ENCODE measurements at places on chromosomes 1 and 21. TPM values are rescaled to one million over a fixed set of nuclear protein-coding genes. Genes with fewer than 3 reads are reported as not detected.

DNA sequence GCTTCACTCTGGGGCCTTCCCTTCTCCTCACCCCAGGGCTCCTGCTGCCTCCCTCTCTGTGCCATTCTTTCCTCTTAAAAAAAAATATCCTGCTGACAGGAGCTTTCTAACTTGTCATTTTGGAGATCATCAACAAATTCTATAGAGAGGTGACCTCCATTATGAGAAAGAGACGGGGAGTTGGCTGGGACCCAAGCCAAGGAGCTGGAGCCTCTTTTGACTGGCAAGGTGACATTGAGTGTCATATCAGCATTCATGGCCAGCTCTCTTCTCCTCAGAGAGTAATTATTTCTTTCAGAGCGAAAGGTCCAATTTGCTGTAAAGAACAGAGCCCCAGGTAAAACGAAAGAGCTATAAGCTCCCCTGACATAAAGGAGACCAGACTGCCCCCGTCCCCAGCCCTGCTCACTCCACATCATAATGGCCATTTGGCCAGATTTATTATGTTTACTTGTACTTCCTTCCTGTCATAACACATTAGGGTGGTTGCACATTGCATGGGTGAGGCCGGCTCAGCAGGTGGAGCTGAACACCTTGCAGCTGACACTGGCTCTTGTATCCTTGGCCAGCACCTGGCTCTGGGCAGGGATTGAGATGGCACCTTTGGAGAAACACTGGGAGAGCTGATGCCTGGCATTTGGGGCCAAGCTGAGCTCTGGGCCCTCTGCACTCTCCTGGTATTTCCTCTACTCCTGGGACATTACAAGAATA lies 404.0 kb upstream of the VAMP3 start:
- DNase-seq, result peak; percentile 39

- peak; percentile 68 for DNase-seq
Observed at GRCh38 chr21:22374218-22374969, 1376.2 kb downstream of the NCAM2 start.

- no peak for DNase-seq
Observed at GRCh38 chr1:181919542-181919941, 142.0 kb downstream of the ZNF648 start.

DNA sequence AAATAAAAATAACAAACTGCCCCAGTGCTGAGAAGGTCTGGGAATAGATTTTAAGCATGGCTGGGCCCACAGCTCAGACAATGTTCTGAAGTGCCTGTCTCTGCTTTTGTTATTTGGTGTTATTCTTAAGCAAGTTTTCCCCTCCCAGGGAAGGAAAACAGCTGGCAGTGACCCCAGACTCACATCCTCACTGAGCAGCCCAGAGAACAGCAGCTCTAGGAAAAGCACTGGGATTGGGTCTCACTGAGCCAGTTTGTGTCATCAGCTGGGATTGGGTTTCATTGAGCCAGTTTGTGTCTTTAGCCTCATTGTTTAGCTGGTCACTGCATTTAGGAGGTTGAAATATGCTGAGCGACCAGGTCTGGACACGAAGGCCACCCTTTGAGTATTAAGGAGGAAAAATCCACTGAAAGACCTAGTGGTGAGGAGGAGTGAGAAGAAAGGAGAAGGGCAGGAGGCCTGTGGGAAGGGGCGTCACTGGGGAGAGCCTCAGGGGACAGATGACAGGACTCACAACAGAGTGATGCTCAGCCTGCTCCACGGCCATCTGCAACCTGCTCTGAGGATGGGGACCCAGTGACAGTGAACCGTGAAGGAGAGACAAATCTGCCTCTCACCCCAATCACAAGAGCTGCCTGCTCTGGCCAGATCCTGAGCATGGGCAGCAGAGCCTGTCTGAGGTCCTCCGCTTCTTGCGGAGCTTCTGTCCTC lies 103.8 kb downstream of the TOMM20 start:
- no peak for DNase-seq

GRCh38 chr1:92653605-92654381 lies 131.1 kb downstream of the EVI5 start:
- DNase-seq, result no peak

GRCh38 chr1:228883535-228883934 lies 148.3 kb downstream of the RHOU start:
- no peak for DNase-seq

- peak; percentile 71 for DNase-seq
Observed at GRCh38 chr1:147641695-147642592, 28.4 kb downstream of the ACP6 start.

- no peak for DNase-seq
Observed at GRCh38 chr21:35195232-35195631, 146.1 kb upstream of the RUNX1 start.

- DNase-seq, result no peak
Observed at GRCh38 chr1:174445817-174446216, 1.9 kb upstream of the GPR52 start.

DNA sequence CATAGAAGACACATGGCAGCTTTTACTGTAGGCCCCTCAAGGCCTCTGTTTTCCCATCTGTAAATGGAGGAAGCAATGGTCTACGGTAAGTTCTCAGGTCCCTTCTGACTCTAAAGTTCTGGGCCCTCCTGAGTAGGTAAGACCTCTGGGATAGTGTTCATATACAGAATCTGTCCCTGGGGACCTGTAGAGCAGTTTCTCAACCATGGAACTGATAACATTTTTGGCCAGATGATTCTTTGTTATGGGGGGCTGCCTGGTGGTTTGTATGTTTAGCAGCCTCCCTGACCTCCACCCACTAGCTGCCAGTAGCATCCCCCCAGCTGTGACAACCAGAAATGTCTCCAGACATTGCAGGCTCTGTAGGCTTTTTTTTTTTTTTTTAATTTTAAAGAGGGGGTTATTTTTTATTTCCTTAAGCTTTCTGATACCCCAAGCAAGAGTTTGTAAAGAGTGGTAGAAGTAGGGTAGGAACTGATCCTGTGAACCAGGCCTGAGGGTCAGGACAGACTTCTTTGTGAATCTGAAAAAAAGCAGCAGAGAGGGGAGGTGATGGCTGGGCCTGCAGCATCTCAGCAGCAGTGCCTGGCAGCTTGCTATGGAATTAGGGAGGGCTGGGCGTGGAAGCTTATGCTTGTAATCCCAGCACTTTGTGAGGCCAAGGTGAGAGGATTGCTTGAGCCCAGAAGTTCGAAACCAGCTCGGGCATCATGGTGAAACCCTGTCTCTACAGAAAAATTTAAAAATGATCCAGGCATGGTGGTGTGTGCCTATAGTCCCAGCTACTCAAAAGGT lies 20.2 kb upstream of the TCEA3 start:
- DNase-seq, result no peak

GRCh38 chr1:151989211-151989862 lies 4.3 kb downstream of the S100A10 start:
- peak; percentile 70 for DNase-seq

- DNase-seq, result no peak
Observed at GRCh38 chr1:235644693-235645305, 4.8 kb downstream of the GNG4 start.

DNA sequence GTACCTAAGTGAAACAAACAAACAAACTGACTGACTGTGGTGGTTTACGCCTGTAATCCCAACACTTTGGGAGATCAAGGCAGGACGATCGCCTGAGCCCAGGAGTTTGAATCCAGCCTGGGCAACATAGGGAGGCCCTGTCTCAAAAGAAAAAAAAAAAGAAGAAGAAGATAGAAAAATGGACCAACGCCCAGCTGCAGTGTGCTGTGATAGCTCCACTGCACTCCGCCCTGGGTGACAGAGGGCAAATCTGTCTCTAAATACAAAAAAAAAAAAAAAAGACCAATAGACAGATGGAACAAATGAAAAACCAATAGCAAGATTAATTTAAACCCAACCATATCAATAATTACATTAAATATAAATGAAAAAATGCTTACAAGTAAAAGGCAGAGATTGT lies 13.9 kb downstream of the AKR7A3 start:
- no peak for DNase-seq

DNA sequence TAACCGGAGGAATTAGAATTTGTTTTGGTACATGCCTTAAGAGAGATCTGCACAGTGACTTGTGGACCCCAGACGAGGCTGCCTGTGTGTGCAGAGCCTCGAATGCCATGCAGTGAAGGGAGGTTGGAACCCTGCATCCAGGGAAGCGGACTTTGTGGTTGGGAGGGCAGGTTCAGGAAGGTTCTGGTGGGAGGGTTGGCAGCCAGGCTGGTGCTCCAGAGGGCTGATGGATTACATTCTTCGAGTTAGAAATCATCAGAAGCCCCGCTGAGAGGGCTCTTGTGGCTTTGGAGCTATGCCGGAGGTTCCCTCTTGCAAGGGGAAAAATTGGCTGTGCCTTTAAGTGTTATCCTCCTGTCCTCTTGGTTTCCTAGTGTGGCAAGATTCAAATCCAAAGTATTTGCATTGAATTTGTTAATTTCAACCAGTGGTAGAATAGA lies 21.1 kb downstream of the ROR1 start:
- no peak for DNase-seq

DNA sequence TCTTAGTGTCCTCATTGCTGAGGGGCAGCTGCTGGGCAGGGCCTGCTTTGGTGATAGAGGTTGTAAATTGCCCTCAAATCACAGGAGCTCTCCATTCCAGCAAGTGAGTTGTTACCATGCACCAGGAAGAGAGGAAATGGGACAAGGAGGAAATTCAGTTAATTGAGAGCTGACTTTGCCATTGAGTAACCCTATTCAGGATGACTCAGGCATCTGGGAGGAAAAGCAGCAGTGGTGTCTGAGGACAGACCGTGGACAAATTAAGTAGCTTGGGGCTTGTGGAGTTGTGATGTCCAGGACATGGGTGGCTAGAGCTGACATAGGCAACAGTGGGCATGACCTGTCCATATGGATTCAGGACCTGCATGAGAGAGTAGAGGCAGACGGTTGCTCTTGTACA lies 5.9 kb downstream of the ARHGEF10L start:
- no peak for DNase-seq

DNA sequence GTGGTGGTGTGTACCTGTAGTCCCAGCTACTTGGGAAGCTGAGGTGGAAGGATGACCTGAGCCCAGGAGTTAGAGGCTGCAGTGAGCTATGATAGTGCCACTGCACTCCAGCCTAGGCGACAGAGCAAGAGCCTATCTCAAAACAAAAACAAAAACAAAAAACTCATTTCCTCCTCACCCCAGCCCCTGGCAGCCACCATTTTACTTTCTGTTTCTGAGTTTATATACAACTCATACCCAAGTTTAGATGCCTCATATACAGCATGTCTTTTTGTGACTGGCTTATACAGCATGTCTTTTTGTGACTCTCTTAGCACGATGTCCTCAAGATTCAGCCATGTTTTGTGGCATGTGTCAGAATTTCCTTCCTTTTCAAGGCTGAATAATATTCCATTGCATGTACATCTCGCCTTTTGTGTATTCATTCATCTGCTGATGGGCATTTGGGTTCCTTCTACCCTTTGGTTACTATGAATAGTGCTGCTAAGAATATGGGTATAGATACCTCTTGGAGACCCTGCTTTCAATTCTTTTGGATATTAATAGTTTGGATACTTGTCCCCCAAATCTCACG lies 14.7 kb downstream of the COA7 start:
- no peak for DNase-seq

GRCh38 chr21:43315244-43316137 lies 111.4 kb downstream of the SIK1 start:
- DNase-seq, result no peak

- no peak for DNase-seq
Observed at GRCh38 chr1:14848203-14848602, 249.7 kb downstream of the KAZN start.

- no peak for DNase-seq
Observed at GRCh38 chr21:16437586-16437985, 707.8 kb downstream of the USP25 start.

GRCh38 chr1:236064674-236065508 lies at the start of gene NID1:
Gene NID1, minus strand, starts transcription at chr1:236065090. Its CDS starts 11 bp downstream, at chr1:236065079.
- DNase-seq, result peak; percentile 87

DNA sequence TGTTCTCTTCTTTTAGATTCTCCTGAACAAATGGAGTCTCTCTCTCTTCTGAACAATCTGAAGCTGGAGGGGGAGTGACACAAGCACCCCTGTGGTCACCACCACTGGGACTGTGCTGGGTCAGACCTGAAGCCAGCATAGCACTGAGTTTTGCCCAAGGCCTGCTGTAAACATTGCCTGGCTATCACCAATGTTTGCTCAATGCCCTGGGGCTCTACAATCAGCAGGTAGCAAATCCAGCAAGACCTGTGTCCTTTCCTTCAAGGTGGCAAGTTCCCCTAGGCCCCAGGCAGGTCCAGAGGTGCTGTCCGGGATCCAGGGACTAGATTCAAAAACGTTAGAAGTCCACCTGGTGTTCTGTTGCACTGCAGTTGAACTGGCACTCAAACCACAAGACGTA lies 282.8 kb upstream of the PROX1 start:
- no peak for DNase-seq

Gene HRNR
- total RNA-seq, result not detected

Gene ABCG1
- 7.2 TPM for total RNA-seq

Gene CEP170
- 31.4 TPM for total RNA-seq

Gene TCEA3
- total RNA-seq, result 30.2 TPM

All from hepatocyte (in vitro differentiated cells).